DMS153 (cell line): ENCODE measurements at places on chromosomes 5 and 9.

DNA sequence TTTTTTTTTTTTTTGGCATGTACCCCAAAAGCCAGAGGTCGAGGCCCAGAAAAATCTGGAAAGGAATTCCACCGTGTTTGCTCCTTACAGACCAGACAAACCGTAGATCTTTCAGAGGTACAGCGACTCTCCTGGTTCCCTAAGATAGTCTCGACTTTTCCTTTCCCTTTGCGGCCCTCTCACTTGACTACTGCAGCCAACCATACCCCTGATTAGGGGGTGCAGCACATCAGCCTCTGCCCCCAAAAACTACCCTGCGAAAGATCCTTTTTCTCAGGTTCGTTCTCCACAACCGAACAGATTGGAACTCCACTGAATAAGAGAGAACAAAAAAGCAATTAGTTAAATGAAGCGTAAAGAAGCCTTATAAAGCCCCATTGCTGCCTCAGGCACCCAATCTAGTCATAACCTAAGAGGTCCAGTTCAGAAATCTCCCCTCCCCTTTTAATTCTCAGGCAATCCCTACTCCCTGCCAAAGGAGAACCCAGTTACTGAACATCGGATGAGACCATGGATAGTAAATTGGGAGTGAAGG lies 379 bp upstream of the TICAM2 start:
- DNase-seq: no peak

GRCh38 chr9:96892131-96892530 lies 36.5 kb upstream of the NUTM2G start:
- DNase-seq: no peak

DNA sequence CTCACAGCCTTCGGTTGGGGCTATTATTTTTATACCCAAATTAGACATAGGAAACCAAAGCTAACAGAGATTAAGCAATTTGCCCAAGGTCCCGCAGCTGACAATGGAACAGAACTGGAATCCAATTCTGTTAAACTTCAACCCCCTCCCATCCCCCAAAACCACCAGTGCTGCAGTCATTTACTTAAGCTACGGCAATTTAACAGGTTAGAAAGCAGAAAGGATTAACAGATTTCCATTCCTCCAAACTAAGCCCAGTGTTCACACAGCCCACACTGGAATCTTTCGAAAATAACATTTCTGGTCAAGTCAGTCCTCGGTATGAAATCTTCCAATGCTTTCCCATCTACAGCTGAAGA lies 1023.1 kb upstream of the DMAC1 start:
- no peak for DNase-seq

GRCh38 chr9:111807197-111807596 lies 12.5 kb upstream of the SHOC1 start:
- no peak for DNase-seq

- no peak for DNase-seq
These were observed 21.1 kb upstream of the PDZD2 start for GRCh38 chr5:31617867-31618266.

GRCh38 chr9:125594223-125594610 lies 112.8 kb downstream of the MAPKAP1 start:
- DNase-seq: no peak

- DNase-seq: no peak
These were observed 1.2 kb downstream of the CXXC5 start for GRCh38 chr5:139649082-139649991.
